ENCODE measurements at places on chromosomes 5 and 9.

- DNase-seq, result no peak
Observed at GRCh38 chr5:133460172-133460758, 152.1 kb downstream of the FSTL4 start.

- no peak for DNase-seq
Observed at GRCh38 chr5:169325273-169325672, 24.3 kb upstream of the SLIT3 start.

GRCh38 chr5:177301503-177302165, 1.9 kb downstream of the RAB24 start:
- no peak for DNase-seq

GRCh38 chr9:127877566-127877998, at the start of gene AK1:
Gene AK1 (minus strand): TSS chr9:127877675. CDS start chr9:127874617, 3,058 bp downstream.
- no peak for DNase-seq

DNA sequence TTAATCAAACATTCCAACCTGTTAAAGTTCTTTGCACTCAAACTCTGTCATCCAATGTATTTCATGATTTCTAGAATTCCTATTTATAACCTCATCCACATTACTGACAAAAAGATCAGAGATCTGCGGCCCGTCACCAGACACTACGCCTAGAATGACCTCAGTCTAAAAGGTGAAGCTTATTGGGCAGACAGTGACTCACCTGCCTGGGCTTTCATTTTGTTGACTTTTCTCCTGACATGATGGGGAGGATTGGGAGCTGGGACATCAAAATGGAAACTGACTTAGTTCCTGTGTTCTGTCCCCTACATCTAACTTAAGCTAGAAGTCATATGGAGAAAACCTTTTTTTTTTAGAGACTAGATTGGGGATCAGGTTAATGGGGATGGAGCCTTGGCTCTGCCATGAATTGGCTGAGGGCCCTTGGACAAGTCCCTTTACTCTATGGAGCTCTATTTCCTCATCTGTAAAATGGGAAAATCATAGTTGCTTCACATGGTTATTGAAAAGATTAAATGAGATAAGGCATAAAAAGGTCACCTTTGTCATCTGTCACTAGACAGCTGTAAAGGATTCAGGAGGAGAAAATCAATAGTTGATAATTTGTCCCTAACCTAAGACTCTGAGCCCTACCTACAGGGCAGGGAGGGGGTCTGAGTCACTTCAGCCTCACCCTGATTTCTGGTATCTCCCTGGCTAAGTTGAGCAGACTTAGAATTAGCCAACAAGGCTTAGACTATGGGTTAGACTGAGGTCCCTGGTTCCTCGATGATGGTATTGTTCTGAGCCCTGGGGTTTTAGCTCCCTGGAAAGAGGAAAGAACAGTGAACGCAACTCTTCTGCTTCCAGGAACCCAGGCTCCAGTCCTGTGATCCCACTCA, 224.8 kb upstream of the TBC1D2 start:
- DNase-seq, result no peak

- no peak for DNase-seq
Observed at GRCh38 chr5:180495292-180495691, 1.1 kb downstream of the CNOT6 start.

DNA sequence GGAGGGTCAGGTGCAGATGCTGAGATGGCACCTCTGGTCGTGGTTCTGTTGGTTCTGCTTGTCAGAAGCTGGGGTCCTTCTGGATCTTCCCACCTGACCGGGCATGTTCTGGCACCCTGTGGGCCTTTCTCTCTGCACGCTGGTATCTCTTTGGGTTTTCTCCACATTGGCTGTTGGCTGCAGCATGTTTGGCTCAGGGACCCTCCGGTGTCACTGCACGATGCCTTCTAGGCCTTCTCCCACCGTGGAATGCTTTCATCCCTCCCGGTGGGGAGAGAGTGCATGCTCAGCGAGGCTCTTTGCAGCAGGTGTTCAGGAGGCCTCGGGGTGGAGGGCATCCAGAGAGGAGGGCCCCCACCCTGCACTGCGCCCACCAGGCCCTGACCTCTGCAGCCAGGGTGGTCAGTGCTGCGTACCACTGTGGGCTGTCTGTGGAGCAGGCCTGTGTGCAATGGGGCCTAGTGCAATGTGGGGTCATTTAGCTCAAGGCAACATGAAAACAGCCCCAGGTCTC, 119.4 kb downstream of the WNK2 start:
- no peak for DNase-seq

GRCh38 chr5:172729588-172729987, 41.4 kb downstream of the DUSP1 start:
- DNase-seq, result no peak

- no peak for DNase-seq
Observed at GRCh38 chr5:118651002-118651401, 337.3 kb downstream of the DTWD2 start.

DNA sequence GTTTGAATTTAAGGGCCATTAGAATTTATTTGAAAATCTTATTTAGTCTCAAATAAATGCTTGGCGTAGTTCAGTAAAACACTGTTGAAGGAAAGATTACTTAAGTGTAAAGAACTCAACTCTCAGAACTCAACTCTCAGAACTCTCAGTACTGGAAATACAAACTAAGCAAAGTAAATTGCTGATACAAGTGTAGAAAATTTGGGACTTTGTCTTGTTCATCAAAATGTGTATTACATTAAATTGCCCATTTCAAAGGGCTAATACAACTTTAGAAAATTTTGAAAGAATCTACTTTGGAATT, 99.4 kb downstream of the CSNK1G3 start:
- DNase-seq, result no peak
